ENCODE measurements at places on chromosomes 6 and 20.

DNA sequence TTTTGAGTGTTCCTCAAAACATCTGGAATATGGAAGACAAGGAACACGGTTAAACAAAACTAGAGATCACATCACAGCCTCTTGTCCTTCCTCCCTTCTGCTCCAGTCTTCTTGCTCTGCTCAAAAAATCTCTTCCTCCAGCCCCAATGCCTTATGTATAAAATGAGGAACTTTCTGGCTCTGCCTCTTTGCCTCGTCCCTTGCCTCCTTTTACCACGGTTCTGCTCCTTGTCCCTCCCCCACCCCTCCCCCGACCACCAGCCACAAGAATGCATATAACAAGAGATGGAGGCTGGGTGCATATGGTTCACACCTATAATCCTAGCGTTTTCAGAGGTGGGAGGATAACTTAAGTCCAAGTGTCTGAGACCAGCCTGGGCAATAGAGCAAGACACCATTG lies 43.6 kb downstream of the PLAGL2 start:
- DNase-seq, result no peak

GRCh38 chr20:54556406-54556805 lies 81.0 kb downstream of the DOK5 start:
- DNase-seq, result no peak

DNA sequence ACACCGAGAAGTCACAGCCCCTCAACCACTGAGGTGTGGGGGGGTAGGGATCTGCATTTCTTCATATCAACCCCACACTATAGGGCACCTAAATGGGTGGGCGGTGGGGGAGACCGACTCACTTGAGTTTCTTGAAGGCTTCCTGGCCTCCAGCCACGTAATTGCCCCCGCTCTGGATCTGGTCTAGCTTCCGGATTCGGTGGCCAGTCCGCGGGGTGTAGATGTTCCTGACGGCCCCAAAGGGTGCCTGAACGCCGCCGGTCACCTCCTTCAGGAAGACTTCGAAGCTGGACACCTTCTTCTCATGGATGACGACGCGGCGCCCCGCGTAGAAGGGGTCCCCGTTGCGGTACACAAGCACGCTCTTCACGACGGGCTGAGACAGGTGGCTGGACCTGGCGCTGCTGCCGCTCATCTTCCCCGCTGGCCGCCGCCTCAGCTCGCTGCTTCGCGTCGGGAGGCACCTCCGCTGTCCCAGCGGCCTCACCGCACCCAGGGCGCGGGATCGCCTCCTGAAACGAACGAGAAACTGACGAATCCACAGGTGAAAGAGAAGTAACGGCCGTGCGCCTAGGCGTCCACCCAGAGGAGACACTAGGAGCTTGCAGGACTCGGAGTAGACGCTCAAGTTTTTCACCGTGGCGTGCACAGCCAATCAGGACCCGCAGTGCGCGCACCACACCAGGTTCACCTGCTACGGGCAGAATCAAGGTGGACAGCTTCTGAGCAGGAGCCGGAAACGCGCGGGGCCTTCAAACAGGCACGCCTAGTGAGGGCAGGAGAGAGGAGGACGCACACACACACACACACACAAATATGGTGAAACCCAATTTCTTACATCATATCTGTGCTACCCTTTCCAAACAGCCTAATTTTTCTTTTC lies at the start of gene DCDC2:
TSS of gene DCDC2 (minus strand) at position 724 of the 883 bp plus-strand sequence. CDS start at position 415, 309 bp downstream.
- no peak for DNase-seq

DNA sequence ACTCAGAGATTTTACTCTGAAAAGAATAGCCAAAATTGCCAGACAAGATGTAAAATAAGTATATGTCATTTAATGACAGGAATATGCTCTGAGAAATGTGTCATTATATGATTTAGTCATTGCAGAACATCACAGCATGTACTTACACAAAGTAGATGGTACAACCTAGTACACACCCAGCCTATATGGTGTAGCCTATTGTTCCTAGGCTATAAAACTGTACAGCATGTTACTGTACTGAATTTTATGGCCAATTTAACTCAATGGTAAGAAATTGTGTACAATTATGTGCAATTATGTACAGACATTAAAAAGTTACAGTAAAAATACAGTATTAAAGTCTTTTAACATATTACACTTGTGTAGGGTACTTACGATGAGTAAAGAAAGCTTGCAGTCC lies 311.9 kb upstream of the EPHA7 start:
- no peak for DNase-seq

DNA sequence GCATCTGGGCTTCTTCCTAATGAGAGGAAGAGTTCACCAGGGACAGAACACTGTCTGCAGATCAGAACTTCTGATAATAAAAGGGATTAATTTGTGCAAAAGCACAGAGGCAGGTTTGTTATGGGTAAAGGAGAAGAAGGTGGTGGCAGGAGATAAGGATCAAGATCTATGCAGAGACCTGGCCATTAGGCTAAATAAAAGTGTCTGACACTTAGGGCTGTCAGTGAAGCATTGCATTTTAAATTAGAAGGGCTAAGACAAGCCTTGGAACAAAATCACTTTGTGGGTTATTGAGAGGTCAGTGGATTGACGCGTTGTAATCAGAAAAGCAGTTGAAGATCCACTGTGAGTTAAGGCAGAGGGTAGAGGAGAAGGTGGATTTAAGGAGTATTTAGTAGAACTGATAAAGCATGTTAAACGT lies 76.8 kb downstream of the MAP3K4 start:
- DNase-seq, result no peak

GRCh38 chr6:29861521-29862255 lies 34.1 kb downstream of the HLA-G start:
- no peak for DNase-seq

- no peak for DNase-seq
These were observed 8.8 kb downstream of the MDFI start for GRCh38 chr6:41647061-41647511.

- DNase-seq, result no peak
These were observed 137.1 kb downstream of the SMOC2 start for GRCh38 chr6:168578036-168578435.

GRCh38 chr20:25398376-25399036 lies 7.9 kb upstream of the ABHD12 start:
- no peak for DNase-seq

- DNase-seq, result no peak
These were observed 31.9 kb downstream of the NUDT3 start for GRCh38 chr6:34360556-34360955.
